CD4-positive, alpha-beta T cell treated with Interleukin-4 for 1 hour (primary cell): ENCODE measurements at places on chromosomes 11 and 22.

DNA sequence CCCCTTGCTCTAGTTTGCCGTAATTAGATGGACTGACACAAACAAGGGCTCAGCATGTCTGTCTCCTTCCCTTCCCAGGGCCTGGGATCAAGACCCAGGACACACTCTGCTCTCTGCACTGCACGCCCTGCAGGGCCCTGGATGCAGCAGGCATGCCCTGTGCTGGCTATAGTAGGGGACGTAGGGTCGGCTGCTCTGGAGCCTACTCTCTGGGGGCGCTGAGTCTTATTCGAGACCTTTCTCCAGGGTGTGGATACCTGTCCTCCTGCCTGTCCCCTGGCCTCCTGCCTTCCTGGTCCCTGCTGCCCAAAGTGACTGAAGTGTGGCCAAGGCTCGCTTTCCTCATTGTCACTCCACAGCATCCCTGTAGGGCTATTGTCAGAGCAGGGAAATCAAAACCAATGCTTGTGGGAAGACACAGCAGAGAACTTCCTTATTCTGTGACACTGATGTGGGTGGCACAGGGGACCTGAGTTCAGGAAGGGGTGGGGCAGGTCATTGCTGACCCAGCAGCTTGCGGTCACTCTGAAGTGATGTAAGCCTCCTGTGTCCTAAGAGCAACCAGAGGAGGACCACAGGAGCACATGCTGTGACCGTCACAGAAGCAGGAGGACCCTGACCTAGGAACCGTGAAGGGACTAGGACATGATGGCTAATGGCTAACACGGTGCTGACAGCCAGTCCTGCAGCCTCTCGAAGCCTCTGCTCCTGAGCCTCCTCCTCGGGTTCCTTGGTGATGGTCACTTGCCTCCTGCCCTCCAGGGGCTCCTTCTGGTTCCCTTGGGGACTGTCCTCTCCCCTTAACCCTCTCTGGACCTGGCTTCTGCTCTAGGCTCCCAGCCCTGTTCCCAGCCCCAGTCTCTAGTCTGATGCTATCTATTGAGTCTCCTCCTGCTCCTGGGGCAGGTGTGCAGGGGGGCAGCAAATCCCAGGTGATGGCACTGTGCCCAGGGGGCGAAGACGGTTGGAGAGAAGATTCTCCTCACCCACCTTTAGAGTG lies 10.3 kb downstream of the APOBEC3A start:
- DNase-seq = peak; percentile 22

- no peak for DNase-seq
These were observed 8.4 kb upstream of the SYT13 start for GRCh38 chr11:45294499-45294898.

- DNase-seq = no peak
These were observed 344.9 kb downstream of the ETS1 start for GRCh38 chr11:128242451-128242850.

DNA sequence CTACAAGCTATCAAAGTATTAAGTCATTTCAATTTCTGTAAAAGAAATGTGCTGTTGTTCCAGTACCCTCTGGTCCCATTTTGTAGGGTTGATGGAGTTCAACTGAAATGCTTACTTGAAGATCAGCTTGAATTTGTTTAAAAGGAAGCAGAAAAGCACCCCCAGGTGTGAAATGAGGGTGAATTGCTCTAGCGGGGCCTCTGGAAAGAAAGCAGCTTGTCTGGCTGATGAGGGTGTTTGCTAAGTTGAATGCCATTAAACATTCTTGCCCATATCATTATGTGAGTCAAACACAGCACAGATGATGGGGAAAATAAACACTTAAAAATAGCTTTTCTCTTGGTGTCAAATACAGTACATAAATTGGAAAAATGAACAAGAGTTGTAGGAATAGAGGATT lies 280.3 kb downstream of the RAB38 start:
- DNase-seq = no peak

DNA sequence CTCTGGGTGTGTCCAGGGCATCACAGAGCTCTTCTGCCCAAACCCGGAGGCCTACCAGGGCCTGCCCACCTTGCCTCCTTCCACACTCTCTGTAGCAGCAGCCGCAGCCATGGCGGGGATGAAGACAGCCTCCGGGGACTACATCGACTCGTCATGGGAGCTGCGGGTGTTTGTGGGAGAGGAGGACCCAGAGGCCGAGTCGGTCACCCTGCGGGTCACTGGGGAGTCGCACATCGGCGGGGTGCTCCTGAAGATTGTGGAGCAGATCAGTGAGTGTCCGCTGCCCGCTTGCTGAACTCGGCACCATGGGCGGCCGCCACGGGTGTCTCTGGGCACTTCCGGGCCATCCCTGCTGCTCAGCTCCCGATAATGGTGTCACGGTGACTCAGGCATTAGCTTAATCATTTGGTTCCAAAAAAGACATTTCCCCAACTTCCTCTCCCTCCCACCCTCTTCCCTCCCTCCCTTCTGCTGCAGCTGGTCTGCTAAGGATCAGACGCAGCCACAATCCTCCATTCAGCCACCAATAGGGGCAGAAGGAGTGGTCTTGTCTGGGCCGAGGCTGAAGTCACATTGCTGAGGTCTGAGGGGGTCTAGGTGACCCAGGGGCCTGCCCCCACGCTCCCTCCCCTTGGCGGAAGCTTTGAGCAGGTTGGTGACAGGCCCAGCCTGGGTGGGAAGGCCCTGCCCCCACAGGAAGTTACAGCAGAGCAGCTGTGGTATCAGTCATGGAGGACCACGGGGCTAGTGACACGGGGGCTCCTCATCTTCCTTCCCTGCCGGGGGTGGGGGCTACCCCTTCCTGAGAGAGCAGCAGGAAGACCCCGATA lies 950 bp downstream of the FERMT3 start:
- peak; percentile 77 for DNase-seq

- no peak for DNase-seq
These were observed 84.2 kb downstream of the ZNF280B start for GRCh38 chr22:22424210-22424800.

- no peak for DNase-seq
These were observed 25.9 kb upstream of the FBLN1 start for GRCh38 chr22:45476814-45477213.

DNA sequence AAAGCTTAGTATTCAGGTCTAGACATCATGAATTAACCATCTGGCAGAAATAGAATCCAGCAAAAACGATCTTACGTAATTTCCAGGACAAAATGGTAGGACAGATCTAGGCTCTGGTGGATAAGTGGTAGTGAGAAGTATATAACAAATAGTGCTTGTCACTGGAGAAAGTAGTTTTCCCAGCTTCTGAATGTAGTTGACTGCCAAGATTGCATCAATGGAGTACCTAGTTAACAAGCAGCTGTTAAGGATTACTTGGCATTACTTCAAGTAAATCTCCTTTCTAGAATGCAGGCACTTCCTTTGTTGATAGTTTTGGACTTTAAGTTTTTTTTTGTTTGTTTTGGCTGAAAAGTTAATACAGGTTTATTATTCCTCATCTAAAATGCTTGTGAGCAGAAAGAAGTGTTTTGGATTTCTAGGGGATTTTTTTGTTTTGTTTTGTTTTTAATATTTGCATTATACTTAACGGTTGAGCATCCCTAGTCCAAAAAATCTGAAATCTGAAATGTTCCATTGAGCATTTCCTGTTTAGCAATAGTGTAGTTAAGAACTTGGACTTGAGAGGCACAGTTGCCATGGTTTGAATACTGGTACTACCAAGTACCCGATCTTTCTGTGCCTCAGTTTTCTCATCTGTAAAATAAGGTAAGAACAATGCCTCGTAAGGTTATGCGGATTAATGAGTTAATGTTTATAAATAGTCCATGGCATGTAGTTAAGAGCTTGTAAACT lies 20.3 kb downstream of the FAM118B start:
- DNase-seq = no peak

GRCh38 chr11:37967635-37968034 lies 1369.6 kb upstream of the RAG2 start:
- no peak for DNase-seq

DNA sequence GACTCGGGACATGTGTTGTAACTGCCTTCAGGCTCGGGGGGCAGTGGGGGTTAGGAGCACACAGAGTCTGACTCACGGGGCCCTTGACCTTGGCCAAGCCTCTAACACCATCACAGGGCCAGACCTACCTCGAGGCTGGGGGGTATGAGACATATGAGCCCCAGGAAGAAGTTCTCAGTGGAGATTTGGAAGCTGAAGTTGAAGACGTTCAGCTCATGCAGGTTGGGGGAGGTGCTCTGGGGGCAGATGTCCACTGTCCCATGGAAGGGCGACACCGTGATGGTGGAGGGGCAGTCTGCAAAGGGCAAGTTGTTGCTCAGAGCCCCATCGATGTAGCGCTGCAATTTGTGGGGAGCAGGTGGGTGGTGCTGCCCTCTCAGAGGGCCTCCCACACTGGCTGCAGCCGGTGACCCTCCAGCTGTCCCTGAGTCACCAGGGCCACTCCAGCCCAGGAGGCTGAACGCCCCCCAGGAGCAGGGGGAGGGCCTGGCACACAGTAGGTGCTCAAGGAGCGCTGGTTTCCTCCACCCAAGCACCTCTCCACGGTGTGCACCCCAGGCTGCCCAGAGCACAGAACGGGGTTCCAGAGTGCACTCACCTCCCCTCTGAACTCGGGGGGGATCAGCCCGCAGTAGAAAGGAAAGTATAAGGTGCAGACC lies 2.5 kb downstream of the PNPLA5 start:
- DNase-seq = no peak

DNA sequence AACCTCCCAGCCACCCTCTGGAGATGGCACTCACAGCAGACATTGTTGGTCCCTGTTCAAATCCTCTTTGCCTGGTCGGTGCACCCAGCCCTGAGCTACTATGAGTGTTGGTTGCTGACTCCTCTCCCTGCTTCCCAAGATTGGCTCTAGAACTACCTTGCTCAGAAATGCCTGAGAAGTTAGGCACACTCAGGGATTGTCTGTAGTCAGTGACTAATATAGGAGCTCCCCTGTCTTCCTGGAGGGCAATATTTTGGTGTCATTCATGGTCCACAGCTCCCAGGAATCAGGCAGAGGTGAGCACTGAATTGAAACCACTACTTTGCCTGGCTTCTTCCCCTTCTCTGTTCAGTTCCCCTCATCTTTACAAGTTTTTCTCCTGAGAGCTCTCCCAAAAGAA lies 325.9 kb downstream of the MIAT start:
- no peak for DNase-seq

DNA sequence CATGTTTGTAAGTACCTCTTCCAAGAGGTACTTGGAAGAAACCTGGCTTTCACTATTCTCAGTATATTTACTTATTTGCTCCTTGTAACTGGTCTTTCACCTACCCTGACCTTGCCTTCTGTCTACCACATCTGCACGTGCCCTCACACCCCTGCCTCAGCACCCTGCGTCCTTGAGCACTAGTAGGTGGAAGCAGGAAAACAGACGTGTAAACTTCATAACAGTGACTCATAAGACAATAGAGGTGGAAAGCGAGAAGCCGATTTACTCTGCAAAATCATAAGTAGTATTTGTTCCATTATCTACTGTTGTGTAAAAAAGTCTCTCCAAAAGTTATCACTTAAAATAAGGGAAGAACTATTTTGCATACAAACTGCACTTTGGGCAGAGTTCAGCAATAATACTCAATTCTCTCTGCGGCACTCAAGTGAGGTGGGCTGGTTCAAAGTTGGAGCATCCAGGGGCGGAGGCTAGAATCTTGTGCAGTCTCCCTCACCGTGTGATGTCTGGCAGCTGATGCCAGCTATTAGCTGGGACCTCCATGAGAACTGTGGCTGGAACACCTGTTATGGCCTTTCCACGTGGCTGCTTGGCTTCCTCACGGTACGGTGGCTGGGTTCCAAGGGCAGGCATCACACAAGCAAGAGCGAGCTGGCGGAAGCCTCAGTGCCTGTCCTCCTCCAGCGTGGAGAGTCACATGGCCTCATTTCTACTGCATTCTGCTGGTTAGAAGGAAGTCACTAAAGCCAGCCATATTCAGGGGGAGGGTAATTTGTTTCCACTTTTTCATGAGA lies 30.4 kb downstream of the PACS1 start:
- DNase-seq = peak; percentile 67

DNA sequence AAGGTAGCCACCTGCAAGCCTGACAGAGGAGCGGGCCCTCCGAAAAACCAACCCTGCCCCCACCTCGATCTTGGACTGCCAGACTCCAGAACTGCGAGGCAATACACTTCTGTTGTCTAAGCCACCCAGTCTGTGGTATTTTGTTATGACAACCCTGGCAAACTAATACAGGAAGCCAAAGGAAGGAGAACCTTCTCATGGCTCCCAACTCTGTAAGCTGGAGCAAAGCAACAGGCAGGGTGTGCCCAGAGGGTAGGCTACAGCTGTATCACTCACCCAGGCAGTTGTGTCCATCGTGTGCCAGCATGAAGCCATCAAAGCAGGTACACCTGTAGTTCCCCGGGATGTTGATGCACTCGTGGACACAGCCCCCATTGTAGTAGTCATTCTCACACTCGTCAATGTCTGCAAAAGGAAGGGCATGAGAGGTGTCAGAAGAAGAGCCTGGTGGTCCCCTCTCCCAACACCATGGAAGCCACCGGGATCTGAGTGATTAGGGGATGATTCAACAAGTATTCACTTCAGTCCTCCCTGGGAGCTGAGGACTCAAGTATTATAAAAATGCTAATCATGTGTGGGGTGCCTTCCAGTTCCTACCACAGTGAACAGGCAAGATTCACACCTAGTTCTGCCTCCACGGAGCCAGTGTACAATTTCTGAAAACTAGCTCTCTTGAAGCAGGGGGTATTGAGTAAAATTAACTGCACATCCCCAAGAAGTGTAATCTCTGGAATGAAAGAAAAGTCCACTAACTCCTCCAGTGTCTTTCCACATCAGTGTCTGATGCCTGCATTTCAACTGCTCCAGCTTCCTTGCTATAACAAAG lies 23.3 kb downstream of the SCUBE1 start:
- DNase-seq = no peak

- no peak for DNase-seq
These were observed 27.6 kb upstream of the MGAT3 start for GRCh38 chr22:39429186-39429585.

- DNase-seq = no peak
These were observed 566.4 kb downstream of the METTL15 start for GRCh38 chr11:28674433-28675103.

GRCh38 chr11:27902981-27903624 lies 202.8 kb upstream of the BDNF start:
- DNase-seq = no peak
